ENCODE measurements at places on chromosomes 12 and 14.

DNA sequence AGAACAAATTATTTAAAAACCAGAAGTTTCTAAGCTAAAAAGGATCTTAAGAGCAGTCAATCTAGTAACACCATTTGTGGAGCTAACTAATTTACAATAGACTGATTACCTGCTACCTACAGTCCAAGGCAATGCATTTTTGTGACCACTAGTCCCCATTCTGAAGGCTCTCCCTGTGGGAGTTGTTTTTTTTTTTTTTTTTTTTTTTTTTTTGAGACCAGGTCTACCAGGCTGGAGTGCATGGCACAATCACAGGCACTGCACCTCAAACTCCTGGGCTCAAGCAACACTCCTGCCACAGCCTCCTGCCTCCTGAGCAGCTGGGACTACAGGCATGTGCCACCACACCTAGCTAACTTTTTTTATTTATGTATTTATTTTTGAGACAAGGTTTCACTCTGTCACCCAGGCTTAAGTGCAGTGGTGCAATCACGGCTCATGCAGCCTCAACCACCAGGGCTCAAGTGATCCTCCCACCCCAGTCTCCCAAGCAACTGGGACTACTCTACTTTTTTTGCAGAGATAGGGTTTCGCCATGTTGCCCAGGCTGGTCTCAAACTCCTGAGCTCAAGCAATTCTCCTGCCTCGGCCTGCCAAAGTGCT is 3.9 kb downstream of the GNPTAB start:
- DNase-seq: no peak

DNA sequence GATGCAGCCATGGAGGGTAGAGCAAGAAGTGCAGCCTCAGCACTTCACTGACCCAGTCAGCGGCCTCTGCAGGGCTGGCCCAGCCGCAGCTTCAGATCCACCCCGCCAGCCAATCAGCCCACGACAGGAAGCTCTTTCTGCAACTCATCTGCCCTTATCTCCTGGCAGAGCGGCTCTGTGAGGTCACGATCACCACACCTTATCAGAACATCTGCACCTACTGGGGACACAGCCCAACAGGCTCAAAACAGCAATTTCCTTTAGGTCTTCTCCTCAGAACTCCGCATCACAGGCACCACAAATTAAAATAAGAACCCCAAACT is 287.3 kb downstream of the BCL11B start:
- no peak for DNase-seq

DNA sequence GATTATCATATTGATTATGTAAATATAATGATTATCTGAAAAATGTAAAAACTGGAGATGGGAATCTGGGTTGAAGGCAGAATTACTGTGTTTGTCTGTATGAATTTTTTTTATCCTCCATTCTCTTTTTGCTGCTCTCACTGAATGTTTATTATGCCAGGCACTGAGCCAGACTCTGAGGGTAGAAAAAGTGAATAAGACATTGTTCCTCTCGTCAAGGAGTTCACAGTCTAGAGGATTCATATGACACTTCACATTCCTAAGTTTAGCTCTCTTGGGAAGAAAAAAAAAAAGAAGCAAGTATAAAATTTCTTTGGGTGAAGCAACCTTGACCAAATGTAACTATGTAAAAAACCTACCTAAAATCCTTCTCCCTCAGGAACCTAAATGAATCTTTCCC is 120.9 kb upstream of the LMO3 start:
- DNase-seq: no peak

GRCh38 chr12:101015044-101015443 is 195.0 kb downstream of the SLC5A8 start:
- DNase-seq: no peak
